ENCODE measurements at places on chromosomes 16 and 17.

DNA sequence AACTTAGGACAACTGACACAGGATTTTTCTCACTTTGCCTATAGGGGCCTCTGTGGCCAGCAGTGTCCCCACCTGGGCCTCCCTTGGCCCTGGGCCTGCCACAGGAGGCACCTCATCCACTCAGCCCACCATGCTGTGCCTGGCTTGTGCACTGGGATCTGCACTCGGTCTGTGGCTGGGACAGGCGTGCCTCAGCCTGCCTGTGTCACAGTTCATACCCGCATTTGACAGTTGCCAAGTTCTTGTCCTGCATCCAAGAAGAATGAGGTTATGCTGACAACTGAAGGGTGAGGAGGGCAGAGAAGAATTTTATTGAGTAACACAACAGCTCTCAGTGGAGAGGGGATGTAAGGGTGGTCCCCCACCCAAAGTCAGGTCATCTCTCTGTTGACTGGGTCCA is 36.0 kb downstream of the ZFP90 start:
- no peak for DNase-seq

DNA sequence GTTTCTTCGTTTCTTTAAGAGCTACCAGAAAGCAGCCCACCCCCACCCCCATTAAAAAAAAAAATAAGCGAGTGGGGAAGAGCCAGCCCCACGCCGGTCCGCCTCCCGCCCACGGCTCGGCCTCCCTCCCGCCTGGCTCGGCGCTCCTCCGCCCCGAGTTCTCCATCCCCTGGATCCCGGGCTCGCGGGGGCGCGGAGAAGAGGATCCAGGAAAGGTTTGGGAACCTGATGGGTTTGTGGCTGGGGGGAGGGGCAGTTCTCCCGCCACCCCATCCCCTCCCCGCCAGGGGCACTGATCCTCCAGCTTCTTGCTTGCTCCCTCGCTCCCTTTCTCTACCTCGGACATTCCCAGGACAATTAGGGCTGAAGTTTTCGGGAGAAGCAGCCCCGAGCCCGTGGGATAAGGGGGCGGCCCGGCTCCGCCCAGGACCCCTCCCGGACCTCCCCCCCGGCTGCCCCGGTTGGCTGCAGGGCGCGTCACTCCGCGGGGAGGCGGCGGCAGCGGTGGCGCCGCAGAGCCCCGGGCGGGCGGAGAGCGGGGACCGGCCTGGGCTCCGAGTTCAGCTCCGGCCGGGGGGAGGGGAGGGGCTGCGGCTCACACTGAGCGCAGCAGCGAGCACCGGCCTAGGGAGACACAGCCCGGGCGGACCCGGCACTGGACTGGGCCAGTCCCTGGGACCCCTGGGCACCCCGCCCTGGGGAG is 1.0 kb upstream of the SALL1 start:
- DNase-seq: no peak

- DNase-seq: no peak
Observed at GRCh38 chr17:31433091-31433790, 41.8 kb downstream of the RAB11FIP4 start.

DNA sequence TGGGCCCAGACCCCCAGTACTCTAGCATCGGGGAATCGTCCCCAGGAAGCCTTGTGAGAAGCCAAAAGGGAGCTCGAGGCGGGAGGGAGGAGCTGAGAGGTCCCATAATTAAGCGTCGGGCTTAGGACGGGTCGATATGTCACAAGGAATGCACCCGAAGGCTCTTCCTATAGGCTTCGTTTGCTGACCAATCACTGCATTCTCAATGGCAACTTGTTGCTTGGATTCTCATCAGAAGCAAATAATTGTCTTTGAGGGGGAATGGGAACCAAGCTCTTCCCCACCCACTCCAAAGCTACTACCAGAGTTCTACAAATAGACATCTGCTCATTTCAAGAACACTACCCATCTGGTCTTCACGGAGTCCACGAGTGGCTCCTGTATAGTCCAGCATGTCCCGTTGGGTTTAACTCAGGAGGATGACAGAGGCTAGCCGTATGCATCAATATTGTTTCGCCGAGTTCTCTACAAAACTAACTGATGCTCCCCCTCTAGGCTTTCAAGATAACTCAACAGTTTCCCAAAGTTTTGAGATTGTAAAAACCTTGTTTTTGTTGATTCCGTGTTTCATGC is 628 bp upstream of the BLMH start:
- DNase-seq: no peak

- peak; percentile 34 for DNase-seq
Observed at GRCh38 chr17:2101448-2102257, 46.8 kb downstream of the HIC1 start.

DNA sequence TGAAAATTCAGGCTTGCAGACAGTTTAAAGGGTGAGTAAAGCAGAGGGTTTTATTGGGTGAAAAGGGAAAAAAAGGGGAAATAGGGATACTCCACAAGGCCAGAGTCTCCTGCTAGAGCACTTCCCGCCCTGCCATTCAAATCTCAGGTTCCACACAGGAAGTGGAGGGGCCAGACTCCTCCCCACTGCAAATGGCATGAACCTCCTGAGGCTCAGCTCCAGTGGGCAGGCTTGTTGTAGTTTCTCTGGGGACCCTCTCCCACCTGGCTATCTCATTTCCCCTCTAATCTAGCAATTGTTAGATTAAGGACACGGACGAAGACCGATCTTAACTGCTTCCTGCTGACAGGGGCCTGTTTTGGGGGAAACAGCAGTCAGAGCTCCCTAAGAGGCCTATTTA is 43.4 kb downstream of the TAOK1 start:
- DNase-seq: no peak

DNA sequence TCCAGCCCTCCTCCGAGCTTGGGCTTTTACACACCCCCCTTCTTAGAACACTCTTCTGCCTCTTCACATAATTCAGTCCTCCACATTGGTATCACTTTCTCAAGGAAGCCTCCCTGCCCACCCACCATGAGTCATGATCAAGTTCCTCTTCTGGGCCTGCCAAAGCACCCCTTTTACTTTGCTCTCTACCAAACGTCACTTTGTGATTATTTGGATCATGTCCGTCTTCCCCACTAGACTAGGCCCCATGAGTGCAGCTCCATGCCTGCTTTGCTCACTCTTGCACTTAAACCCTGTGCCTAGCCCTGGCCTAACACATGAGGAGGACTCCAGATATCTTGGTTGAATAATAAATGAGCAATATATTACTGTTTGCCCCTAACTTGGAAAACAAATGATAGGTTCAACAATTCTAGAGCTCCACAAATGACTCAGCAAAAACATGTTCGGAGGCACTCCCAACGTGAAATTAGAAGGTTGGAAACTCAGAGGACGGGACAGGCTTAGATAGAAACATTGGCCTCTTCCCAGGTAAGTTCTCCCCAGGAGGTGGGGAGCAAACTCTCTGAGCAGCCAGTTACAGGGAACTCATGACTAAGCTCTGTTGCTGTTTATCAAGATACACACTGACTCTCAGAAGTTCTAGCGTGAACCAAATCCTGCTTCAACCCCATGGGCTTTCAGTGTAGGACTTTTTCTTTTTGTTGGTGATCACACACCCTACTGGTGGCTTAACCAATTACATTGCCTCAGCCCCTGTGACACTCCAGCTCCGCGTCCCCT is 28.3 kb downstream of the G6PC1 start:
- peak; percentile 27 for DNase-seq
